ENCODE measurements at places on chromosomes 5 and 9.

- DNase-seq: no peak
Measured at GRCh38 chr9:77594963-77595362, 53.2 kb downstream of the GNA14 start.

DNA sequence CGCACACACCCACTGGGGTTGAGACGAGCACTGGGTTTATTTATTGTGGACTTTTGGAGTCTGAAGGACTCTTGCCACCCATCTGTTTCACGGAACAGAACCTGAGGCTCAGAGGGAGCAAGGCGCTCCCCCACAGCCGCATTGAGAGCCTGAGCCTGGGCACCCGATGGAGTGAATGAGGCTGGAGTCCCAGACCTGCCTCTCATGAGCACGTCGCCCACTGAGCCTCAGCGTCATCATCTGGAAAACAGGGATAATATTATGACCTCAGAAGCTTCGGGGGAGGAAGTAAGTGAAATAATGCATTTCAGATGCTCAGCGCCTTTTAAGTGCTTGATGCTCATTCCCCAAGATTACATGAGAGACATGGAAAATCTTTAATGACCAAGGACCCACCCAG lies 5.5 kb downstream of the NEK6 start:
- no peak for DNase-seq

- DNase-seq: no peak
Measured at GRCh38 chr9:4750023-4750673, 9.1 kb upstream of the AK3 start.

DNA sequence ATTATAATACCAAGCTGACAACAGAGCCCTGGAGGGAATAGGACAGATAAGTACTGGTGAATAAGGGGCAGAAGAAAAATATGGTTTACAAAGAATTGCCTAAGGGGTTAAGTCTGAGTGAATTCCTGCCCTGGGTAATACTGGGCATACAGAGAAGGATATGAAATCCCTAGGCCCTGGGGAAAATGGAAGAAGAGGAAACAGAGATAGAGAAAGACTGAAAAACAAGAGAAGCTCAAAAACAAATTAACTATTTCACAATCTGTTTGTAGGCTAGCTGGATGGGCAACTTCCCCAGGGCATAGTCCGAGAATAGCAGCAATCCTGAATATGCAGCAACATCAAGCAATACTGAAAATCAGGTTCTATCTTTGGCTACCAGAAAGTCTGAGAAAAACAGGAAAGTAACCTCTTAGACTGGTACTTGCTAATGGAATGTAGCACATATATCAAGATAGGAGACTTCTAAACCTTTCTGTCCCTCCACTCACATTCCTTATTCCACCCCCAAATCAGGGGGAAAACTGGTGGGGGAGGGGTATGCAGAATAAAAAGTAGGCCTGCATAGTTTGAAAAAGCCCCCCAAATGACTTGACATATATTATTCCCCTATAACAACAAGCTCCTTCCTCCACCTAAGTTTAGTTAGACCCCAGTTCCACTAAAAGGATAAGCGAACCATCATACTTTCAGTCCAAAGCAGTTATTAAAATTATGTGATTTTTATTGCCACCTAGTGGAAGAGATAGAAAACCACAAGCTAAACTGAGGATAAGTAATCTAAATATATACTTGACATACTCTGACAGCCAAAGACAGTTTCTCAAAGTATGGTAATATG lies 20.6 kb downstream of the SLC38A9 start:
- DNase-seq: no peak

DNA sequence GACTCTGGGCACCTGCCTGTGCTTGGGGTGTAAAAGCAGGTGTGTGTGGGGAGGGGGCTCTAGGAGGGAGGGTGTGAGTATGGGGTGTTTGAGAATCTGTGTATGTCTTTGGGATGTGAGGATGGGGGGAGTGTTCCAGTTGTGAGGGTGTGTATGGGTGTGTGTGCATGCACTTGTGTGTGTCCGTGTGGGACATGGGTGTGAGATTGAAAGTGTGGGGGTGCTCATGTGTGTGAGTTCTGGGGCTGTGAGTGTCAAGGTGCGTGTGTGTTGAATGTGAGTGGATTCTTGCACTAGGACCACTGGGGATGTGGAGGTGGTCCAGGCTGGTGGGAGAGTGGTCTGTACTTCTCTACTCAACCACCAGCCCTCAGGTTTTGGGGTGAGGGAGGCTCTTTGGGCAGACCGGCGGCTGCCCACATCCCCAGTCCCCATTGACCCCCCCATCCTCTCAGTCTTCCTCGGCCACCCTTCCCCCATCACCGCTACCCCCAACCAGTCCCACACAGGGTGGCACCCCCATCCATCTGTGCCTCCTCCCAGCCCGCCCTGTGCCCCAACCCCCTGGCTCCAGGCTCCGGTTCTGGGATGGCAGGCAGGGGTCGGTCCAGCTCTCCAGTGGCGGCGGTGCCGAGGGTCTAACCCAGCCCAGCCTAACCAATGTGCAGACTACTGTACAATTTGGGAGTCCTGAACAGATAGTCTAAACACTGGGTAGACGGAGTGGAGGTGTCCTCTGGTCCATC lies 31.5 kb downstream of the GOLGA2 start:
- no peak for DNase-seq

DNA sequence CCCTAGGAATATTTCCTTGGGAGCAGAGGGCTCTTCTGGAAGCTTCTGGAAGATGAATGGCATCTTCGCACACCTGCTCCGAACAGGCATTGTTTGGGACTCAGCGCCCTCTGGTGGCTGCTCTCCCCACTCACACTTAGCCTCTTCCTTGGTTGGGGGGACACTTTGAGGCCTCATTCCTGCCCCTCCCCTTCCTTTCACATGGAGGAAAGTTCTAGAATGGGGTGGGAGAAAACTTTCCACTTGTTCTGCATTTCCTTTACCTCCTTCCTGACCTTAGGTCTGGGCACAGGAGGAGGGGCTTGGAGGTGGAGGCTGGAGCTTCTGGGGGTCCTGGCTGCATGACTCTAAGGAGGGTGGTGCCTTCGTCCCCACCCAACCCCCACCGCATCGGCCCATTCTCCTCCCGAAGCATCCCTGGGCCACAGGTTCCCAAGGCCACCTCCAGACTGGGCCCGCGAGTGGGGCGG lies 19.3 kb upstream of the SMIM32 start:
- DNase-seq: peak; percentile 54

DNA sequence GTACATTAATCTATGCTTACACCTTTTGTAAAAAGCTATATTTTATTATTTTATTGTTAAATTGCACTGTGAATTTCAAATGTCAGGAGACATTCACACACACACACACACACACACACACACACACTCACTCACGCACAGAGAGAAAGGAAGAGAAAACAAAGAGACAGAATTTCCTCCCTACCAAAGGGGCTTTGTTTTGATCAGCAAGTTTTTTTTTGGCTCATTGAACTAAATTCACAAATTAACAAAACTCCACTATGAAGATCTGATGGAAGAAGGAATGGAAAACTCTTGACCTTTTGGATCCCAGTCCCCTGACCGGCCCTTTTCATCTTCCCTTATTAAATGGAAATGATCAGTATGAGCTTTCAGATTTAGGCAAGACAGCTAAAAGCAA lies 161.2 kb downstream of the PDE4D start:
- DNase-seq: no peak

DNA sequence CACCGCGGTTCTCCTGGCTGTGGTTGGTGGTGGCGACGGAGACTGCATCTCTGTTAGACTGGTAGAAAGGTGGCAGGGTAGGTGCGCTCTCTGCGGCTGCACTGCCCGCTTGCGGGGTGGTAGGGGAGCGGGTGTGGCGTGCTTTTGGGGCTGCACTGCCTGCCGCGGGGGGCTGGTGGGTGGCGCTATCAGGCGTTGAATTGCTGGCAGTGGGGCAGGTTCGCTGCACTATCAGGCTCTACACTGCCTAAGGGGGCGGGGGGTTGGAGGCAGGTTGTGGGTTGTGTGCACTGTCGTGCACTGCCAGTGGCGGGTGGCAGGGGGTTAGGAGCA lies 21.0 kb upstream of the TRIM52 start:
- DNase-seq: no peak

GRCh38 chr9:94874316-94874715 lies 147.8 kb downstream of the AOPEP start:
- DNase-seq: no peak

GRCh38 chr5:142984011-142984410 lies 213.8 kb downstream of the ARHGAP26 start:
- DNase-seq: no peak

DNA sequence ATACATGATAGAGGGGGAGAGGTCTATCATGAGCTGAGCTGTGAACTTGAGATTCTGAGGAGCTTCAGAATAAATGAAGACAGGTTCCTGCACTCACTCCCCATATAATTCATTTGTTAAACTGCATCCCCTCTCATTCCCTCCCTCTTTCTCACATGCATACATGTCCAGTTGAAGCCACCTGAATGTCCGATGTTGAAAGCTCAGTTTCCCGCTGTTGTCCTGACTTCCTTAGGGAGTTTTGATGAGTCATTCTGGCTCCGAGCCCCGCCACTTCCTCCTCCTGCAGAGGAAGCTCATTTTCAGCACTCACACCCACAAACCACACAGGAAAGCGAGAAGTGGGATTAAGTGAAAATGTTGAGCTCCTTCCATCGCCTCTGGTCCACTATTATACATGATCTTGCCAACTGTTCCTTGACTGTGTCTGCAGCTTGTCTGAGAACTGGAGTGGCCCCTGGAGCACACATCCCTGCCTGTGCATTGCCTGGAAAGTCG lies 121.2 kb downstream of the CEMIP2 start:
- peak; percentile 80 for DNase-seq

- DNase-seq: no peak
Measured at GRCh38 chr5:14483504-14484157, 98.0 kb upstream of the OTULINL start.

GRCh38 chr9:123948286-123948685 lies 18.4 kb upstream of the DENND1A start:
- DNase-seq: no peak

DNA sequence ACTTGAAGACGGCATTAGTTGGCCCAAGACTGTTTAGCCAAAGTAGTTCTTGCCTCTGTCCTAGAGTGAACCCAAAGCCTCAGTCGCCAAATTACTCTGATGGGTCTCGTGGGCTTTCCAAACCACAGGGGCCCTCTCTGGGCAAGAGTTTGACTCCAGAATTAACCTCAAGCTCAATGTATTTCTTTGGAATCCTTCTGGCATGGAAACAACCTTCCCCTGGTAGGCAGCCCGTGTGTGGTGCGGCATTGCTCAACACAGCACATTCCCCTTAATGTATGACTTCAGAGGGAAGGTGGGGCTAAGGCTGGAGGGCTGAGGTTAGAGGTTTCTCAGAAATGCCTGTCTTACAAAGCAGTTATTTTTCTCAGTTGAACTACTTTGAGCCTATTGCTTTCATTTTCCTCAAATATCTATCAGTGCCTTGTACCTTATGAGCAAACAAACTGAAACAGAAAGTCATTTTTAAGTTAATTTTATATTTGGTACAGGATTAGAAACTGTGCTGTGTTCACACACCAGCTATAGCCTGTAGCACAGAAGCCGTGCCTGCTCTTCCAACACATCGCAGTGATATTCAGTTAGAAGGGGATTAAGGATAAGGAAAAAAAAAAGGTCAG lies 123.9 kb upstream of the HAPLN1 start:
- peak; percentile 19 for DNase-seq

DNA sequence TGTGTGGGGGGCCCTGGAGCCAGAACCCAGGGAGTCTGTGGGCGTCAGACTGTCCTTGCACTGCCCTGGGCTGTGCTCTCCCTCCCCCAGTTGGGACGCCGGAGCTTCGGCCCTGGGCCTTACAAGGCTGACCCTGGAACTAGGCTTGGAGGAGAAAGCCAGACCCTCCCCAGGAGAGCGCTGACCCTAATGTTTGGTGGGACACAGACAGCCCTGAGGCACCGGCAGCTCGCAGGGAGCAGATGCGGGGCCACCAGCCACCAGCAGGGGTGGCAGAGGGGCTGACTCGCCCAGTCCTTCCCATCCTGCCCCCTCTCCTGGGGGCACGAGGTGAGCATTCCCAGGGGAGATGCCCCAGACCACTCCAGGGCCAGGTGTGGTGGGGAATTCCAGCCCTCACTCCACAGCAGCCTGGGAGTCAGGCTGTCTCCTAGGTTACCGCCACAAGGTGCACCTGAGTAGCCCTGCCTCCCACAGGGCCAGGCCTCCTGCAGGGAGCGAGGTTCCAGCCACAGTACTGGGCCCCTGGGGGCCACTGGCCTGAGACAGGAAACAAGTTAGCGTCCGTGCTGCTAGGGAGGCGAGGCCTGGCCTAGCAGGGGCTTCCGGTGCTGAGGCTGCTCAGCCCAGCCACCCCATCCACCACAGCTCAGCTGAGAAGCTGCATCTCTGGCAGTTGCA lies 134.6 kb downstream of the OLFM1 start:
- peak; percentile 27 for DNase-seq

- DNase-seq: no peak
Measured at GRCh38 chr5:165004175-165004574, 1498.8 kb downstream of the MAT2B start.

GRCh38 chr5:80150731-80151130 lies 105.1 kb downstream of the SERINC5 start:
- no peak for DNase-seq

DNA sequence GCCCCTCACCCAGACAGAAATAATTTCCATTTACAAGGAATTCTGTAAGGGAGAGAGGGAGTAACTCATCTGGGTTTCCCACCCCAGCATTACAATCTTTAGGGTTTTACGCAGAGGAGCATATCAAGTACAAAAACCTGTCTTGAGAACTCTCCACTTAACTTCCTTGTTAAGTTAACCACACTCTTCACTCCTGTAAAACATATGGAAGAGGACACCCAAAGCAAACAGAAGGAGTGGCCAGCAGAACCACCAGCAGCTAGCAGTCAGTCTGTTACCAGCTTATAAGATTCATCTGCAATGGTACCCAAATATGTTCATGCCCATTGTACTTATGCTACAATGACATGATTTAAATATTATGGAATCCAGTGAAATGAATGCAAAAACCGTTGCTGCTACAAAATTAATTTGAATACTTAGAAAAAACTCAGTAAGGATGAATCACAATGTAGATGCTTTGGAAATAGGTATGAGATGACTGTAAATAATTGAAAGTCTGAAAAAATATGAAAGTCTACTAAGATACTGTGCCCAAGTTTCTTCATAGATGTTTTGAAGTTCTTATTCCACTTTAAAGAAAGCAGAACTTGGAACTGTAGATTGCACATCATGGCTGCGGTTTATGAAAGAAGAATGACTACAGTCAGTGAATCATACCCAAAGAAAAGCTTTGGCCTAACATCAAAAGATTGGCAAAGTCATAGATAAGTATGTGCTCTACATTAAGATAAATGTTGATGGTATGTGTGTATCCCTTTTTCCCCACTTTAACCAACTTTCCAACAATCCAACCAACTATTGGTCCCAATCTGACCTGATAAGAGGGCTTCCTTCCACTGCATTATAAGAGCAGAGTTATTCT lies 233.6 kb downstream of the ACTL7B start:
- DNase-seq: no peak

DNA sequence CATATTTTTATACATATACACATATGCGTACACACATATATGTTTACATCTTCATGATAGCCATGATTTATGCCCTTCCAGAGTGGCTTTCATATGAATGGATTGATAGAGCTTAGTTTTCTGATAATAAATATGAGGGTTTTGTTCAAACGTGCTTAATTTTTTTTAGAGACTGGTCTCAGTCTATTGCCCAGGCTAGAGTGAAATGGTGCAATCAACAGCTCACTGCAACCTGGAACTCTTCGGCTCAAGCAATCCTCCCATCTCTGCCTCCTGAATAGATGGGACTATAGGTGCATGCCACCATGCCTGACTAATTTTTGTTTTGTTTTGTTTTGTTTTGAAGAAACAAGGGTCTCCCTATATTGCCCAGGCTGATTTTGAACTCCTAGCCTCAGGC lies 48.6 kb upstream of the ZSWIM6 start:
- DNase-seq: no peak
